DMS79 (cell line): ENCODE measurements at places on chromosomes 3 and 15.

GRCh38 chr3:176005564-176005963 lies 1146.4 kb downstream of the NAALADL2 start:
- no peak for DNase-seq

DNA sequence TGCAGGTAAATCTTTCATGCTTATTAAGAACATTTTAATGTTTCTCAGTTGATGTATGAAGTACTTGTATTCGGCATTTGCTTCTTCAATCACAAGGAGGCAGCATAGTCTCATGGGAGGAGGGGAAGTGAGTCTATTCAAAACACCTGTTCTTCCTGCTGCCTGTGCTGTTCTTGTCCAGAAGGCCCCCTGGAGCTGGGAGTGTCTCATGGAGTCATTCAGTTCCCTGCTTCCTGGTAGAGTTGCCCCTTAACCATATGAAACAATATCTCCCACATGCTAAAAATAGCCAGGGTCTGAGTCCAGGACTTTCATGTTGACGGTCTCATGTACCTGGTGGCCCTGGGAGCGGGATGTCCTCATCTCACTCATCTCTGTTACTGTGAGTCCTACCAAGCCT lies 15.5 kb upstream of the PPP1R2 start:
- DNase-seq, result peak; percentile 84

GRCh38 chr3:10116138-10116460 lies 624 bp downstream of the BRK1 start:
- no peak for DNase-seq

- no peak for DNase-seq
Observed at GRCh38 chr15:72365844-72366243, 10.0 kb downstream of the HEXA start.

DNA sequence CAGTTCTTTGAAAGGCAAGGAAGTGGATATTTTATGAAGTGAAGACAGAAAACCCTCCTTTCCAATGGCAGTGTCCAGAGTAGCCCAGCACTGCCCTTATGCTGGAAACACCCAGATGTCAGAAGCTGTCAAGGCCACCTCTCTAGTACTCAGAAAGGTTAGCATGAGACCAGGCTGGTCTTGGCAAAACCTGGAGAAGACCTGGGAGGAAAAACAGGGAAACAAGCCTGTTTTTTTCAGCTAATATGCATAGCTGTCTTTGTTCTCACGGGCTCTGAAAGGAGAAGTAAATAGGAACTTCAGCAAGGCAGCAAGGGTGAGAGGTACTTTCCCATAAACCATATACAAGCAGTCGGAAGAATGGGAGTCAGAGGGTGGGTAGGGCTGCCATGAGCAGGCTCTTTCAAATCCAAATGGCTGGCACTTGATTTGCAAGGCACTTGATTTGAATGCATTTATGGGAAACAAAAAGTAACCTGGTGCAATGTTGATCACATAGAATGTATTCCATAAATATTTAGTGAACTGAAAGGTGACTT lies 55.8 kb downstream of the HEG1 start:
- no peak for DNase-seq

DNA sequence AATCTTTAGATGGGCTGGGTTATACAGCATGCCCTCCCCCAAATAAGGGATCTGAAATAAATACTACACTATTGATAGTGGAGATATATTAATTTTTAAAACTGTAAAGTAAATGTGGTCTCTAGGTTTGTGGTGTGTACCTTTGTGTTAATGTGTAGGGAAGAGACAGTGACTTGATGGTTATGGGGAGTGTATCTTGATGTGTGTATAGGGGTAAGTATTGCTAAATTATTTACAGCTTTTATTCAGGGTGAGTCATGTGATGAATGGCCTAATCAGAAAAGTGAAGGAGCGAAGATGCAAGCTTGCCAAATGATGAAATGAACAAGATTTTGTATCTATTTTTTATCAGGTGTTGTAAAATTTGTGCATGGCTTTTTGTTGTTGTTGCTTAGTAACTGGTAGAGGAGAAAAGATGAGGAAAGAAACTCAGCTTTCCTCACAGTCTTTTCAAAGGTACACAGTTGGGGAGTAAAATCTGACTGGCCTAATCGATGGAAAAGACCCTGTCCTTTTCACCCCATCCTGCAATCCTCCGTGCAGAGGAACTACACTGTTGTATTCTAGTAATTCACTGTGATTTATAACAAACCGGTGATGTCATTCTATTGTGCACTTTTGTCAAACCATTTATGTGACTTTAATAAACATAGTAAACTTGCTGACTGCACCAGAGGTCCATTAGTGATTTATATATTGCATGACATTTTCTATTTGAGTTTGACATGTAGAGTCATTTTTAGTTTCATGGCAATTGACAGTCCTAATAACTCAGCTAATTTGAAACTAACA lies 17.7 kb downstream of the FEM1B start:
- DNase-seq, result no peak

DNA sequence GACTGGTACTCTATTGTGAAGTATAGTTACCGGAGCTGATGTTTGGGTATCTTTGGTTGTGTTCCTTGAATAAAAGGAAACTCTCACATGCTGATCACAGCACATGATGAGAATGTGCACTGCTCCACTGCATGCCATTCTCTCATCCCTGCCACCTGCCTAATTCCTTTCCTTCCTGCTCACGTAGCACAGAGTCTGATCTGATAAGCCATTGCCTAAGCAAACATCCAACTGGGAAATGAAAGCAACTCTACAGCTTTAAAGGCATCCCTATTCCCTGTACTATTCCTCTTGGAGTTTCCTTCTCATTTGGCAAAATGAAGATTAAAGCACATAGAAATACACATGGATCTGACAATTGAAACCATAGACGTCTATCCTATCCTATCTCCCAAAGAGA lies 359.8 kb downstream of the C3orf38 start:
- DNase-seq, result no peak

DNA sequence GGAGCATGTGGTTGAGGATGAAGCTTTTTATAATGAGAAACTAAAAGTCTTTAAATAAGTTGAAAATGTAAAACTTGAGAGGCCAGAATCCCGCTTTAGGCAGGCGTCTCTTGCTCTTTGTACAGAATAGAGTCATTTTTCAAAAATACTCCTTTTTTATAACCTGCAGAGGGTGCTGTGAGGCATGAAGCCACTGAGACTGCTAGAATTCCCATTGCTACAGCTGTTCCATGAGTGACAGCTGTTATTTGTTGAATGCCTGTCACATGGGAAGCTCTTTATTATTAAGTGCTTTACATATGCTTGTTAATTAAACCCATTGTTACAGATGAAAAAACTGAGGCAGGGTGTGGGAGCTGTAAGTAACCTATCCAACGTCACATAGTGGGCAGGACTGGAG lies 18.5 kb downstream of the MINAR1 start:
- DNase-seq, result no peak

- DNase-seq, result no peak
Observed at GRCh38 chr15:58524247-58524646, 92.5 kb downstream of the LIPC start.

- DNase-seq, result no peak
Observed at GRCh38 chr15:56036546-56037067, 43.2 kb upstream of the NEDD4 start.

DNA sequence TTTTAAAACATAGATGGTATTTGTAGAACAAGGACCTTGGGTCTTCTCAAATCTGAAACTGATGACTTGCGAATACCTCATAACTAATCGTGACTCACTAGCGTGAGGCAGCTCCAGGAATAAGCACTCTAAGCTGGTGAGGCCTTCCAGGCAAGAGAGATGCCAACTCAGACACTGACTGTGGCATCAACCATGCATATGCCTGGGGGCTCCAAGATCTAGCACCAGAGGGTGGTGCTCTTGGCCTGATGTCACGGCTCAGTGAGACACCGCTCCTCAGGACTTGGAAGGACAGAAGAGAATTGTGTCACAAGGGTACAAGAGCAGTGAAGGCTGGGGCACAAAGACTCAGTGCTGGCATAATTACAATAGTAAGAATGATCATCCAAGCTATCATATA lies 125.0 kb upstream of the TRIM42 start:
- DNase-seq, result no peak

GRCh38 chr3:55860049-55860721 lies 373.1 kb upstream of the WNT5A start:
- peak; percentile 14 for DNase-seq

GRCh38 chr3:160163229-160163878 lies 61.9 kb upstream of the C3orf80 start:
- no peak for DNase-seq

GRCh38 chr3:13274551-13275332 lies 145.4 kb downstream of the NUP210 start:
- no peak for DNase-seq

DNA sequence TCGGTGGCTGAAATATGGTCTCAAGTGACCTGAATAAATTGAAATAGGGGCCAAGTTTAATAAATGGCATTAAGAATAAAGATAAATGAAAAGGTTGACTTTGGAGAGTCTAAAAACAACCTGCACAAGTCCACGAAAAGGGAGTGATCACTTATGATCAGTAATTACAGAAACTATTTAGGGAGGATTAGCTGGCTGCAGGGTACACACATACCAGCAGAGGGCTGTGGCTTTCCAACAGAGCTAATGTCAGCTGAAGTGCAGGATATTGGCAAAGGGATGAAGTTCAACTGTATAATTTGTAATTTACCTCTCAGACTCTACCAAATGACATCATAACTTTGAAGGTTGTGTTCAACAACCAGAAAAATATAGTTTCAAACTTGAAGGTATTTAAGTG lies 86.8 kb downstream of the SYNPR start:
- no peak for DNase-seq

- DNase-seq, result no peak
Observed at GRCh38 chr3:14549256-14549919, 9.2 kb upstream of the GRIP2 start.

GRCh38 chr3:45188719-45189659 lies 37.1 kb downstream of the TMEM158 start:
- DNase-seq, result no peak

DNA sequence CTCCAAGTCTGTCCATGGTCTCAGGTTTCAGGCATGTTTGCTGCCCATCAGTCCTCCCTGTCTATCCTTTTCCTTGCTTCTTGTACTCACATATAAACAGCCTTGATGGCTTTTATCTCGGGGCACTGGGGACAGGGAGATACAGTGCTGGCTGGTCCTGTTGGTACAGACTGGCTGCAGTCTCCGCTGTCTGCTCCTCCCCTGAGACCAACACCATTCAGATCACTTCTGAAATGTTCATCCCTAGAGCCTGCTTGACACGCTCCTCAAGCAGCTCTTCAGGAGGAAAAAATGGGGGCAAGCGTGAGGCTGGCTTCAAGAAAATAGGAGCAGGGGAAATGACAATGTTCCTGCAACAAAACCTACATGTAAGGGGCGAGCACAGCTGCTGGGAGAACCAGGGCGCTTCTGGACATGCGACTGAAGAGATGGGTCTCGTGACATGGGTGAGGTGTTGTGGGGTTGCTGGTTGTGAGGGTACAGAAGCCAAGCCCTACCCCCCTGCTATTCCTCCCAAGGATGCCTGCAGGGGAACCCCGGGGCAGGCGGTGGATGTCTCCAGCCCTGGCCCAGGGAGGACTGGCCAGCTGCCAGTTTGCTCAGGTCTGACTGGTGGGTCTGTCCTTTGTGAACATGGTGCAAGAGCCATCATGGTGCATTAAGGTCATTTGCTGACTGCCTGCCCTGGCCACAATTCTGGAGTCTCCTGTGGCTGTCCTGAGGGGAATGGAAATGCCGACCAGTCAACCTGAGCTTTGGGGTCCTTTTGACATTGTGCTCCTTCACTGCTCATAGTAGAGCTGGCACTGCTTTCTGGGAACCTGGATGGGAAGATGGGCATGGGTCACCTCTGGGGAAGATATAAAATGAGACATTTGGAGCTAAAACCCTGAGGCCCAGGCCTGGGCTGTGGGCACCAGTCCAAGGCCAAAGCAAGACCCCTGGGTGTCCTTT lies 40.1 kb downstream of the KY start:
- DNase-seq, result no peak

- no peak for DNase-seq
Observed at GRCh38 chr15:53527996-53528395, 231.5 kb downstream of the WDR72 start.

GRCh38 chr3:14274612-14274936 lies 96.0 kb downstream of the LSM3 start:
- DNase-seq, result no peak

GRCh38 chr3:176032043-176032442 lies 1165.2 kb downstream of the TBL1XR1 start:
- DNase-seq, result no peak

DNA sequence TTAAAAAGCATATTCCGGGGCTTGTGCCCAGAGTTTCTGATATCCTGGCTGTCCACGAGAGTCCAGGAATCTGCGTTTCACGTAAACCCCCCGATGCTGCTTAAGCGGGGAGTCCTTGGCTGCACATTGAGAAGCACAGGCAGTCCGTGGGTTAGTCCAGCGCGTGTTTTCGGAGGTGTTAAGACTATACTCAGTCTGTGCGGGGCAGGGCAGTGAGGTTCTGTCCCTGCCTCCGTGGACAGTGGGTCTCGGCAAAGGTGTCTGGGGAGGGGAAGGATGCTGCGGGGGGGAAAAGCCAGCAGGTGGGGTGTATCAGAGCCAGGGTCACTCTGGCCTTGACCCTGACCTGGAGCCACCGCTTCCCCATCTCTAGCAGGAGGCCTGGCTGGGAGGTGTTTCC lies 106.2 kb downstream of the TMEM266 start:
- no peak for DNase-seq

- DNase-seq, result no peak
Observed at GRCh38 chr3:85912980-85913379, 954.2 kb downstream of the CADM2 start.

GRCh38 chr15:59312205-59312604 lies 60.5 kb downstream of the MYO1E start:
- DNase-seq, result no peak

- DNase-seq, result no peak
Observed at GRCh38 chr3:154184582-154184981, 63.4 kb downstream of the ARHGEF26 start.
